Fibroblast of skin of left quadriceps (primary cell): ENCODE measurements at places on chromosomes 2 and 18.
A peak's percentile ranks its signal among the peaks of the same experiment; 100 is the strongest.

- DNase-seq: no peak
Observed at GRCh38 chr2:124834331-124834730, 809.2 kb downstream of the CNTNAP5 start.

GRCh38 chr2:220148471-220149248 lies 521.2 kb downstream of the SLC4A3 start:
- DNase-seq: no peak

- DNase-seq: no peak
Observed at GRCh38 chr18:61910101-61910500, 17.3 kb upstream of the RNF152 start.

DNA sequence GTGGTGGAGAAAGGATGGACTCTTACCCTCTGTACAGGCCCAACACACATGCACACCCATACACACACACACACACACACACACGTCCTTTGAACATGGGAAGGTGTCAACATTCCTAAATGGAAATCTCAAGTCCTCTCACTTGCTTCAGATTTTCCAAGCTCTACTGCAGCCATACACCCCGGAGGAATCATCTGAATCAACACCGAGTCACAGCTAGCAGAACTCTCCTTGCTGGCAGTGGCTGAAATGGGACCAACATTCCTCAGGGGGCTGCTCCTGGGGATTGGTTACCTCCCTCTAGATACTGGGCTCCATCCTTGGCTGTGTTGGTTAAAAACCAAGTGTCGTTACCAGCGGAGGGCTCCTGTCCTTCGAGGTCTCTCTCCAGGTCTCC lies 112.7 kb downstream of the BCL11A start:
- DNase-seq: no peak

DNA sequence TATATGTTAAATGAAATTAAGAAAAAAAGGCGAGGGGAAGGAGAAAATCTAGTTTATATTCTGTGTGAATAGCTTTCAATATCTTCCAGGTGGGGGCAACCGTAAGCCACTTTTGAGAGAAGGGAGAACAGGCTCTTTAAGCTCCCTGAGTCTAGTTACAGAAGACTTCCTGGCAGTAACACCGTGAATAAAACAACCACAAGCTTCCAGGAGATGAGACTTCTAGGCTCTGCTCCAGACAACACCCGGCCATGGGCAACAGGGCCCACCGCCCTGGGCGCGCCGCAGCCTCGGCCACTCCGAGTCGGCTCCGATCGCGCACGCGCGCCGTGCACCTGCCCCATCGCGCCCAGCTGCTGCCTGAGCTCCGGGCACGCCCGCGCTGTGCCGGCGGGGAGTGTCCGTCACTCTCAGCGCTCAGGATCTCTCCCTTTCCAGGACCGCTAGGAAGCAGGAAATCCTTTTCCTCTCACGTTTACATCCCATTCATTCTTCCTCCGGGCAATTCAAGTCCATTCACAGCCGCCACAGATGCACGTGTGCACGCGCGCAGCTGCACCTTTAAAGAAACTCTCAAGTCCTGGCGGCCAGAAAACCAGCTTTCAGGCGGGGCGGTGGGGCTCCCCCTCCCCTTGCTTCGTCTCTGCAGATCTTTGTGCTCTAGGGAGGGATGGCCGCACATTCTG lies 19.4 kb upstream of the PAX3 start:
- DNase-seq: peak; percentile 37

- no peak for DNase-seq
Observed at GRCh38 chr2:138494265-138494966, 7.2 kb upstream of the SPOPL start.

GRCh38 chr2:11017921-11018320 lies 106.2 kb downstream of the KCNF1 start:
- no peak for DNase-seq
